ENCODE measurements at places on chromosomes 12 and 14.

DNA sequence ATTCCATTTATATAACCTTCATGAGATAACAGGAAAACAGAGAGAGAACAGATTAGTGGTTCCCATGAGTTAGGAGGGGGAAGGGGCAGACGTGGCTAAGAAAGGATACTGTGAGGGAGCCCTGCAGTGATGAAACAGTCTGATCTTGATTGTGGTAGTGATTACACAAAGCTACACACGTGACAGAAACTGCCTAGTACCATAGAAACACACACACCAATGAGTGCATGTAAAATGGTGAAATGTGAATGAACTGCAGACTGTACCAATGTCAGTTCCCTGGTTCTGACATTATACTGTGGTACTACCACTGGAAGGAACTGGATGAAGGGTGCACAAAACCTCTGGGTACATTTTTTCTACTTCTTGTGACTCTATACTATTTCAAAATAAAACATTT, 36.9 kb downstream of the NRDE2 start:
- no peak for ATAC-seq

DNA sequence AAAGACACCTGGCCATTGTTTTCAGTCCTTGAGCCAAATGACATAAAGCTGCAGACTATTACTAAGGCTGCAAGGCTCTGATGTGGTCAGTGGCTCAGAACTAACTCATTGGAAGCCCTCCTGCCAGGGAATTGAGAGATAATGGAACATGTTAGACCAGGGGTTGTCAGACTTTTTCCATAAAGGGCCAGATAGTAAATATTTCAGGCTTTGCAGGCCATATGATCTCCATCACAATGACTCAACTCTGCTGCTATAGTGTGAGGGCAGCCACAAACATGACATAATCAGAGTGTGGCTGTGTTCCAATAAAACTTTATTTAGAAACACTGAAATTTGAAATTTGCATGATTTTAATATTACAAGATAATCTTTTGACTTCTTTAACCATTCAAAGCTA, 140.3 kb downstream of the TMEM30B start:
- no peak for ATAC-seq

DNA sequence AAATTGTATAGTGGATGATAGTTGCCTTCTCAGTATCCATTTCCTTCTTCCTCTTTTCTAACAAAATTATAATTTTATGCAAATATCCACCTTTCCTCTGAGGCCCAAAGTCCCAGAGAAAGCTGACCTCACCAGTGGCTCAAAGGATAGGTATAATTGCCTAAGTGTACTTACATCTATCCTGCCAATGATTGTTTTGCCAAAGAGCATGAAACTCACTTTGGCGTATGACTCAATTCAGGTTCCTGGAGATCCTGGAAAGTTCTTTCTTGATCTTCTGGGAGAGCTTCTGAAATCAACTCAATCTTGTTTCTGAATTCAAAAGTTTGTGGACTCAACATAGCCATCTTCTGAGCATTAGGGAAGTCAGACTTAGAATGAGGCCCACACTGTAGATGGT, 10.5 kb upstream of the RBM25 start:
- ATAC-seq = no peak

GRCh38 chr12:39314547-39314946, 128.4 kb downstream of the KIF21A start:
- ATAC-seq = no peak

DNA sequence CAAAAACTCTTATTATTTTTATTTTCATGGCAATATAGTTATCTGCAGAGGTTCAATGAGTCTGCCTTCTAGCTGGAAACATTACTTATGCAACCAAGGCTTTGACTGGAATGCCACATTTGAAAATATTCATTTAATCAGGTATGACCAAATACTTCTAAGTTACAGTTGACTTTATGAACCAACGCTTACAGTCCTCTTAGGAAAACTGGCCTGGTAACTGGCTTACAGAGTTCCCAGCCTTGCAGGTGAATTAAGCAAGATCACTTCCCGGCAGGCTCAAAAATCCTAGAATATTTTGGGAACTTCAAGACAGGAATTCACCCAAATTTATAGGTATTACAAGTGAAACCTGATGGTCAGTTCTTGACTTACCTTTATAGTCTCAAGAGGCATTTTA, 12.3 kb downstream of the LRP6 start:
- no peak for ATAC-seq

DNA sequence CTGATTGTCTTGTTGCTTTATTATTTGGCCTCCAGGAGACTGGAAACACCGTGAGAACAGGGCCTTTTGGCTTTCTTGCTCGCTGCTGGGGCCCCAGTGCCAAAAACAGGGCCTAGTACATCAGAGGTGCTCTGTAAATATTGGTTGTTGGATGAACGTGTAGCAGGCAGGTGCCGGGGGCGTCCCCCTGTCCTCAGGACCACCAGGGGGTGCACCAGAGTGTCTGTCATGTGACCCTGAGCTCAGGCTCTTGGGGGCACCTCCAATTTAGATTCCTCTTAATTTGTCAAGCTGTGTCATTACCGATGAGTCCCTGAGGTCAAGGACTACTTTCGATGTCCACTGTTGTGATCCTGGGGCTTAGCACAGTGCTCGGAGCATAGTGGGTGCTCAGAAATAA, 87.1 kb downstream of the ACACB start:
- no peak for ATAC-seq

- no peak for ATAC-seq
Measured at GRCh38 chr14:82565825-82566224, 1032.2 kb upstream of the SEL1L start.

GRCh38 chr12:6894321-6894720, 10.3 kb upstream of the LRRC23 start:
- no peak for ATAC-seq

- peak; percentile 89 for ATAC-seq
Measured at GRCh38 chr14:59150990-59151389, 37.5 kb upstream of the DAAM1 start.

DNA sequence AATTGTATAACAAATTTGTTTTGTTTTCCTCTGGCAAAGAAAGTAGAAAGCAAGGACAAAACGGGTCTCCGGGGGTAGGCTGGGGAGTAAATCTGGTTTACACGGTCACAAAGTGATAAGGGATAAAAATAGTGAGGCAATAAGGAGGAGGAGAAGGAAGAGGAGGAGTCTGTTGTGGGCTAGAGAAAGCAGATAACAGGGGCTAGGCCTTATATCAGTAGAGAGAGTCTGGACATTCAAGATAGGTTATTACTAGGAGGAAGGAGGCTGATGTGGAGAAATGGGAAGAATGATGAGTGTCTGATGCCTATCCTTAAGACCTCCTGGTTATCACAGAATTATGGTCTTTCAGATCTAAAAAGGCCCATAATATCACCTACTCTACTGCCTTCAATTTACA, 83.2 kb upstream of the SSTR1 start:
- ATAC-seq = peak; percentile 31

DNA sequence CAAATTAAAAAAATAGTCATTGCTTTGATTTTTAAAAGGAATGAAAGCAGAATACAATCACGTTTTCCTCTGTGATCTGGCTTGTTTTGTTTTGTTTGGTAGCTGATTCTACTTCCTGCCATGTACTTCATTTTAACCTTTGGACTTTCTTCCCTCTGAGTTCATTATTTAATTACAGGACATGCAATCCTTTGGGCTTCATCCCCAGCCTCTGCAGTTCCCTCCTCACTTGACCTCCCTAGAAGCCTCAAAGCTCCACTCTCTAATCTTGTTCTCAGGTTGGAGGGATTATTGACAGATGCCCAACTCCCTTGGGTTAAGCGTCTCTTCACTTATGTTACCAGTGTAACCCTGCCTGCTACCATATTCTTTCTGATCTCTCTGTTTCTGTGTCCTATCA, 967.9 kb upstream of the SEL1L start:
- ATAC-seq = no peak

- no peak for ATAC-seq
Measured at GRCh38 chr12:26198742-26199141, 3.4 kb downstream of the SSPN start.

DNA sequence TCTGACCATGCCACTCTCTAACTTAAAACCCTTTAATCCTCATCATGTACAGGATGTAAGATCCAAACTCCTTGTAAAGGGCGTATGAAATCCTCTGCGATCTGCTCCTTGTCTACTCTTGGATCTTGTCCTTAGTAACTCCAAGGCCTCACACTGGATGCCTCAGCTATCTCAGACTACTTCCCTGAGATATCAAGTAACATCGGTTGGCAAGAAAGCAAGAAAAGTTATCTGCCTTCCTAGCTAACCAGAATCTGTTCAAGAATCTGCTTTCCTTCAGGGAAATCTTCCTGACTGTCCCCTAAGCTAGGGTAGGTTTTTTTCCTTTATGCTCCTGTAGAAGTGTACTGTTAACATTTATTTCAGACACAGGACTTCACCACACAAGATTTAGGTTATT, 82.6 kb downstream of the TAOK3 start:
- ATAC-seq = no peak

DNA sequence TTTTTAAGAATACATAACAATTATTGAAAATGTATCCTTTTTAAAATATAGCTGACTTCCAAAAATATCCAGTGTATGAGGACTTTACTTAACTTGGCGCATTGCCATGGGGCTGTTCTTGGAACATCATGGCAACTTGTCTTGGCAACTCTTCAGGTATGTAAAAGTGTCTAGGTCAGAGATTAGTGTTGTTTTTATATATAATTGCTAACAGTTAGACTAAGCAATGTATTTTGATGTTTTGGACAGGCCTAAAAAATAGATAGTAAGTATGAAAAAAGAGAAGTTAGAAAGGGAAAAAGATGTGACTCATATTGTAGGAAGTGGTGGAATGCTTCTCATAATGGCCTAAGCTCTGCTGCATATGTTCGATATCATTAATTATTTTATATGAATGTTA, 70.9 kb downstream of the MON2 start:
- ATAC-seq = no peak

GRCh38 chr12:52892207-52892852, 12.5 kb downstream of the KRT8 start:
- ATAC-seq = no peak

GRCh38 chr14:87018294-87018693, 974.7 kb downstream of the GALC start:
- no peak for ATAC-seq

- no peak for ATAC-seq
Measured at GRCh38 chr12:62332598-62332997, 72.4 kb downstream of the USP15 start.

- no peak for ATAC-seq
Measured at GRCh38 chr12:129885287-129885686, 18.5 kb downstream of the TMEM132D start.

DNA sequence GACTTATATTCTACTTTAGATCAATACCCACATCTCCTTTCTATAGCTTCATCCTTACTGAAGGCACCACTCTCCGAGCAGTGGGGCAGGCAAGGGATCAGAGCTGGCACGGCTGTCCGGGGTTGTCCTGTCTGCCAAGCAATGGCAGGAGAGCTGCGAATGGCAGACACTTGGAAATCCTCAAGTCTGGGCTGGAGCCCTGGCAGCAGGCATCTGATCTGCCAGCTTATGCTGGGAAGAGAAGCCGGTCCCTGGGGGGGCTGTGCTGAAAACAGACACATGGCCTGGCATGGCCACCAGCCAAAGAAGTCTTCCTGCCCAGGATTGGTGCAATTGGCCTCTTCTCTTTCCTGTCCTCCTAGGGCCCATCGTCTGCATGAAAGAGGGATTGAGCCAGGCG, 280.2 kb upstream of the PWP1 start:
- ATAC-seq = no peak

DNA sequence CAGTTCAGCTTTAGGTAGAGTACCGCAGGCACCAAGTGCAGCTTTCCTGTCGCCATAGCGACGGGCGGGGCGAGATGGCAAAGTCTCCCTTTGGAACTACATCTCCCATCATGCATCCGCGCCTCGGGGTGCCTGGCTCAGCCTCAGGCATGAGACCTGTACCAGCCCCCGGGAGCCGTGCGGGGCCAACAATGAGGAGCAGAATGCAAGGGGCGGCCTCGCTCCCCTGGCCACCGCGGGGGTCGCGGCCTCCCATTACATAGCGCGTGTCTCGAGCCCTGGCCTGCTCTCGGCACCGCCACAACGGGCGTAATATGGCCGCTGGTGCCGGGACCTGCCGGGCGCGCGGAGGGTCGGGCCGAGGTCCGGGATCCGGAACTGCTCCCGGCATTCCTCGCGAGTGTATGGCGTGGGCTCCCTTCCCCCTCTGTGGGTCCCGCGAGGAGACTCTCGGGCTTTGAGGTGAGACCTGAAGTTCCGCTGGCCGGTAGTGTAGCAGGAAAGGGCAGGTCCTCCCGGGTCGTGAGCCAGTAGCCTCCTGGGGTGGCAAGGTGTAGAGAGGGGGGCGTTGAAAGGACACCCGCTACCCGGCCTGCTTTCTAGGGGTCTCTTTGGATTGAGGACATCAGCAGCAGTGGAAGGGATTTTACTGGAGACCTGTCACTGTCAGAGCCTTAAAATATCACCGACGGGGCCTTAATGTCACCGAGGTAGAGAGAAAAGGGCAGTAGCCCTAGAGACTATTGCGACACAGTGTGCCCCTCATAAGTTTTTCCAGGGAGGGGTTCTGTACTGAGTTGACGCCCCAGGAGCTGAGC, at the start of gene THTPA:
TSS of gene THTPA (plus strand) at position 390 of the 818 bp plus-strand sequence. CDS start 487 bp downstream, outside the sequence.
- ATAC-seq = peak; percentile 90

DNA sequence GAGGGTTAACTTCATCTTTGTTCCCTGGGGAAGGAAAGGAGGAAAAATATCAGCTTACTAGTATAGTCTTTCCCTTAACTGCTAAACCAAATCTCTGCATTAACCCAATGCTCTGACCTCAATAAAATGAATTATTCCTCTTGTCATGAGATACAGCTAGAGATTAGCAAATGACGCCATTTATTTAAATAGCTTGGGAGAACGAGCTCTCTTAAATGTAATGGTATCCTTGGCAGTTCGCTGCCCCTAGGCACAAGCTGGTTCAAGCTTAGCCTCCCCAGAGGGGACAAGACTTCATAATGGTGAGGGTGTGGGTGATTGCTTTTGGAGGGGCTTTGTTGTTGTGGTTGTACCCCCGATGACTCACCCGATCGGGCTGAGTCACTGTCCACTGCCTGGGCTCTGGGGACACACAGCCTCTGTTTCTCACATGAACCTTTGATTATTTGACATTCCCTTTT, 19.6 kb downstream of the FNTB start:
- ATAC-seq = no peak

- no peak for ATAC-seq
Measured at GRCh38 chr14:36605506-36605857, 23.1 kb upstream of the NKX2-8 start.

DNA sequence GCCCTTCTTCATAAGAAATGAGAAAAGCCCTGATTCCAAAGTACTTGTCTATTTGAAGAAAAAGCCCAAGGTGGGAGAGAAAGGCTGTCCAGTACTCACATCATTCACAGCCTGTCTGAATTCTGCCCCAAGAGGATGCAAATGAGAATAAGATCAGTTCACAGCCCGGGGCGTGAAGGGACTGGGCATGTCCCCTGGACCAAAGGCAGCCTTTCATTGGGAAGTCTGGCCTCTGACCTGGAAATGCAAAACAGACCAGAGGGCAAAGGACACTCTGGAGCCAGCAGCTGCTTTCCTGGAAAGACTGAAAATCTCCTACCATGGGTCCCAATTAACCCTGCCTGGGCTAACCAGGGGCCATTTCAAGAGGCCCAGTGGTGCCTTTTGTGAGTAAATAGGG, 191.2 kb upstream of the PELI2 start:
- no peak for ATAC-seq

- ATAC-seq = no peak
Measured at GRCh38 chr14:35988972-35989690, 163.0 kb downstream of the BRMS1L start.

- ATAC-seq = no peak
Measured at GRCh38 chr14:94394025-94394493, 5.7 kb upstream of the SERPINA1 start.

Data from stimulated activated memory B cell treated with anti-CD40 and anti-IgM and Interleukin-4, amounts not matched to agents 10 μg/mL and 1 μg/mL and 100 μg/mL, for 72 hours (primary cell).